ENCODE measurements at places on chromosomes 16 and 17.

GRCh38 chr17:189444-189843 lies 8.0 kb upstream of the DOC2B start:
- DNase-seq = no peak

GRCh38 chr17:5931616-5932015 lies 138.6 kb upstream of the WSCD1 start:
- no peak for DNase-seq

GRCh38 chr16:19840524-19841110 lies 44.0 kb downstream of the GPRC5B start:
- DNase-seq = no peak

DNA sequence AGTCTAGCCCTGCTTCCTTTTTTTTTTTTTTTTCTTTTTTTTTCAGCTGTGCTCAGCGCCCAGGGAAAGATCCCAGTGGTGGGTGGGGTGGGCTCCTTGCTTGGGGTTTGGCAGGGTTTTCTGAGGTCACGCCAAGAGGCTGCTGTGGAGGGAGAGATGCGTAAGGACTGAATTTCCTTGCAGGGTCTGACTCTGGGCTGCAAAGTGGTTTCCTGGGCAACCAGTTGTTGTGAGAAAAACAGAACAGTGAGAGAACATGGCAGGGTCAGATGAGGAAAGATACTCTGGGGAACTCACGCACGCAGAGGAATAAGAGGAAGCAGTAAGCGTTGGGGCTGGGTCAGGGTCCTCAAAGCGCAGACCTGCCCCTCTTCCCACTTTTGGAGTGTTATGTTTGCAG lies 119.5 kb downstream of the IRF8 start:
- peak; percentile 89 for DNase-seq

DNA sequence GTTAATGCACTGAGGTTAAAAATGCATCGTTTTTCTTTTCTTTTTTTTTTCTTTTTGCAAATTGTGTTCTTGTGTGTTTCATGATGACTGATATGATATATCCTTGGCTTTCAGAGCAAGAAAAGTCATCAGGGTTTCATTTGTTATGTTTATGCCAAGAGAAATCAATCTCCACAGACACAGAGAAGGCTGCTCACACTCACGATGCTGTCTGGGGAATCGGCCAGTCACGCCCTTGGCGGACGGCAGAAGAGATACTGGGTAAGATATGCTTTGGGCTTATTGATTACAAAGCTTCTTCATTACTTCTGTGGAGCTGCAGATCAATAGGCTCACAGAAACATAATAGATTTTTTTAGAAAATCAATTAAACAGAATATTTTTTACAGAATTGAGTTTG lies 42.2 kb upstream of the TNRC6C start:
- no peak for DNase-seq

DNA sequence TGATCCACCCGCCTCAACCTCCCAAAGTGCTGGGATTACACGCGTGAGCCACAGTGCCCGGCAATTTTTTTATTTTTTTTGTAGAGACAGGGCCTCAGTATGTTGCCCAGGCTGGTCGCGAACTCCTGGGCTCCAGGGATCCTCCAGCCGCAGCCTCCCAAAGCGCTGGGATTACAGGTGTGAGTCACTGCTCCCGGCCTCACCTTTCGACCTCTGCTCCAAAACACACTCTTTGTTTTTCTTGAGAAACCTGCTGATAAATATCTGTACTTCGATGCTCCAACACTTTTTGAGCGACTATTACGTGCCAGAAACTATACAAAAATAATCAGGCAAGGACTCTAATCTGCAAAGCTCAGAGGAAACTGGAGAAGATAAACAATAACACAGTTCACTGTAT lies 1.0 kb downstream of the MED1 start:
- no peak for DNase-seq

GRCh38 chr16:66258916-66259845 lies 107.3 kb upstream of the CDH5 start:
- DNase-seq = no peak

- no peak for DNase-seq
These were observed 31.1 kb upstream of the COX10 start for GRCh38 chr17:14038206-14038605.

DNA sequence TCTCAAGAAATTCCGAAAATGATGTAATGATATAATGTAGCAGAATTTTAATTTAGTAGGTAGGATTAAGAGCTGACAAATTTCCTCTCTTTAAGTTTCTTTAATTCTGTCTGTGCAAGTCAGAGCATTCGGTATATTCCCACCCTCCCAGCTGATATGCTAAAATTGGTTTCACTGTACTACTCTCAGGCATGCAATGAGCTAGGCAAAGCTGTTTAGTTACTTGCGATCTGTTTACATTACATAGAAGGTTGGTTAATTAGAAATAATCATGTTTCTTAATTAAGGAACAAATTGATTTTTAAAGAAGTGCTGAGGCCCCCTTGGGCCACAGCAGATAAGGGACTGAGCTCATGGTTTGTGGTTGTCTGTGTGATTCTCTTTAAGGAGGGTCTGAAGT lies 432.8 kb upstream of the HSBP1 start:
- DNase-seq = no peak

- DNase-seq = no peak
These were observed 21.2 kb downstream of the PCTP start for GRCh38 chr17:55772086-55772485.

DNA sequence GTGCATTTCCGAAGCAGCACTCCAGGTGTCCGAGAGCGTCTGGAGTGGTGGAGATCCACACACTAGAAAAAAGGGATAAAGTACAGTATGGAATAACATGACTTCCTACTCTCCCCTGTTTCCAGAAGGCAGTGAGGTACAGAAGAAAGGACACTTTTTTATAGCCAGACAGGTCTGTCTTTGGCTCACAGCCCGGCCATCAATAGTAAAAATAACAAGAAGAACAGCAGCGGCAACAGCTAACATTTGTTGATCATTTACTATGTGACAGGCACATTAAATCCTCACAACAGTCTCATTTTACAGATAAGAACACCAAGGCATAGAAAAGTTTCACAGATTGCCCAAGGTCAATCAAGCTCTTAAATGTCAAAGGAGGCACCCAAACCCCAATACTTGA lies 16.2 kb downstream of the DYNLRB2 start:
- no peak for DNase-seq

DNA sequence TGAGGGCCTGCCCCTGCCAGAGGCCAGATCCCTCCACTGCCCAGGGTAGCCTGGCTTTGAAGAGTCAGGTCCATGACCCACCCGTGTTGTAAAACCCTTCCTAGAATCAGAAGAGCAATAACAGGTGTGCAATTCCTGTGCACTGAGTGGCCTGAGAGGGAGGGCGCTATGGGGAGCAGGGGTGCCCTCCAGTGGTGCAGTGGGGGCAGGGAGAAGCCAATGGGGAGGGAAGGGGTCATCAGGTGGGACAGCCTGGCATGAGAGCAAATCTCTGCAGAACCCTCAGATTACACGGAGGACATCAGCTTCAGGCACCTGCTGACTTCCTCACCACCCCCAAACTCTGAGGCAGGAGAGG lies 72.9 kb upstream of the ZNF469 start:
- DNase-seq = no peak

- DNase-seq = no peak
These were observed 147.4 kb upstream of the SDK2 start for GRCh38 chr17:73791631-73792030.

DNA sequence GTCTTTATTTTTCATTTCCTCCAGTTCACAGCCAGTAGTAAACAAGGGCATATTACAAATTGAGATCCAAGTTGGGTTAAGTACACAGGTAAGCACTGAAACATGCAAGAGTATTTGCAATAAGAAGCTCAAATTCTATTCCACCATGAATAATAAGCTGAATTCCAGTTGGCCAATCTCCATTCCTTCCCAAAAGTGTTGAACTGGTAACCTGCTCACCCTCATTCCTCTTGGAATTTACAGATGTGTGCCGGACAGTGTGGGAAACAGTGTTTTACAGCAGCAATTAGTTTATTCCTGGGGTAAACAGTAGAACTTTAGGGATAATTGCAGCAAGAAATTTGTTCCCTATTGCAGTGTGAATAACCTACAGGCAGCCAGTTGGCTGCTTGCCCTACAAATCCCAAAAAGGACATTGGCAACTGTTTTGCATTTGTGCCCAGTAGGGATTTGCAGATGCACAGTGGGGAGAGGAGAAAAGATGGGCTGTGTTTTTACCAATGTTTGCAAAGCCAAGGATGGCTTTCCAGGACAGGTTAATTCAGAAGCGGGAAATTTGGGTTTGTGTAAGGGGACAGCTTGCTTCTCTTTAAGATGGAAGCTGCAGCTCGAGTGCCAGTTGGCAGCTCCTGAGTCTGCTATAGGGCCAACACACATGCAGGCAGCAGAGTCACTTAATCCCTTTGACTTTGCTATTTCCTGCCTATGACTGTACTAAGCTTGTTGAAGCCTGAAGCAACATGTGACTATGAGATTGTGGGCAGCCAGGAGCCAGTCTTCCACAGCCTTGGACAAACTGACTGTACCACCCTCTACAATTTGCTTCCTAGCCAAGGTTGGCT lies 318.9 kb downstream of the MAP2K6 start:
- DNase-seq = no peak

- no peak for DNase-seq
These were observed 90.3 kb downstream of the KATNIP start for GRCh38 chr16:27640277-27640600.

DNA sequence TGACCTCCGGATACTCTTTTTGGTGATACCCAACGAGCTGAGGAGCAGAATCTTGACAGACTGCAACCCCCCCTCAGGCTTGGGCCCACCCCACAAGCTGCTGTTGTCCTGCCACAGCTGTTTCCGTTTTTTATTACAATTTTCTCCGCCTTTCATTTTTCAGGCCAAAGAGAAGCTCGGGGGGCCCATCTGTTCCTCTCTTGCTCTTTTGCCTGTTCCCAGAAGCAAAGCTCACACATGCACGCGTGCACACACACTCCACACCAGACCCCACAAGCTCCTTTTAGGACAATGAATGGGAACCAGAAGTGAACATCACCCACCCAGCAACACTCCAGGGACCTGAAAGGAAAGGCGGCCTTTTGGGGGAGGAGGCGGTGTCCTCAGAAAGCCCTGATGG lies 16.3 kb downstream of the SOX9 start:
- no peak for DNase-seq

GRCh38 chr17:78735832-78736525 lies 46.1 kb downstream of the CYTH1 start:
- no peak for DNase-seq

GRCh38 chr17:27489045-27489715 lies 32.9 kb downstream of the KSR1 start:
- DNase-seq = no peak

DNA sequence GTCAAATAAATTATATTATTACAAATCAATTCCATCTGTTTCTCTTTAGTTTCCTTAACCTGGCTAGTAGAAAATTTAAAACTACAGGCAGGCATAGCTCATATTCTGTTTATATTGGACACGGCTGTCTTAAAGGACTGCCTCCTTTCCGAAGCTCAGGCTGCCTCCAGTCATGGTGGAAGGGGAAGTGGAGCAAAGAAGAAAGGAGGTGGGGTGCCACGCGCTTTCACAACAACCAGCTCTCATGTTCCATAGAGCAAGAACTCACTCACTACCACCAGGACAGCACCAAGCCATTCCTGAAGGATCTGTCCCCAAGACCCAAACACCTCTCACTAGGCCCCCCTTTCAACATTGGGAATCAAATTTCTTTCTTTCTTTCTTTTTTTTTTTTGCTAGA lies 149.3 kb upstream of the KCNJ18 start:
- no peak for DNase-seq

DNA sequence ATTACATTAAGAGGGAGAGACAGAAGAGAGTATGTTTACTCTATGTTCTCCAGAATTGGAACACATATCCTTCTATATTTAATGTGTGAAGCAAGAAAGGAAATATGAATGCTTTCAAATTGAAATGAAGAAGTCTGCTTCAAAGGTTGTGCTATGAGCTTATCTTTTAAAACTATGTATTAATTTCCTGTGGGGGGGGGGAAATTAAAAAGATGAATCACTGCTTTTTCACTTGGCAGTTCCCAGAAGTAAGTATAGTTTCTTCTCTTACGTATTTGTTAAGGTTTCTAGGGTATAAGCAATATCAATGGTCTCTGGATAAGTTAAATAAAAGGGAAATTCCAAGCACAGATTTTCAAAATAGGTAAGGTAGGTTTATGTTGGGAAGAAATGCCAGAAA lies 7.0 kb downstream of the TERF2 start:
- DNase-seq = no peak

- DNase-seq = no peak
These were observed 14.1 kb downstream of the CDH1 start for GRCh38 chr16:68751160-68751559.

DNA sequence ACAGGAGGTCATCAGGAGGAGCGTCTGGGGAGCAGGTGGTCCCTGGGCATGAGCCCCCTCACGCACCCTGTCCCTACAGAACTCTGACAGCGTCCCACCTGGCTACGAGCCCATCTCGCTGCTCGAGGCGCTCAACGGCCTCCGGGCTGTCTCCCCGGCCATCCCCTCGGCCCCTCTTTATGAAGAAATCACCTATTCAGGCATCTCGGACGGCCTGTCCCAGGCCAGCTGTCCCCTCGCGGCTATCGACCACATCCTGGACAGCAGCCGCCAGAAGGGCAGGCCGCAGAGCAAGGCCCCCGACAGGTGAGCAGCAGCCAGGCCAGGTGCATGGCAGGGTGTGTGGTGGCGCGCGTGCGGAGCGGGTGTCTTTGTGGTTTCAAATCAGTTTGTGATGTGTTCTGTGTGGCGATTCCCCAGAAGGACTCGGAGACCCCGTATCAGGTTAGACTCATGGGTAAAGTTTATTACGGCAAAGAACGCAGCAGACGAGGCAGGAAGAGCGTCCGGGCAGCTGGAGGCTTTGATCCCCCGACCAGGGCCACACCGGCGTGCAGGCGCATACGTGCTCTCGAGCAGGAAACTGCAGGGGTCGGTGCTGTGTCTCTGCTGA lies 11.8 kb upstream of the NUDT16L1 start:
- no peak for DNase-seq

- DNase-seq = no peak
These were observed 154.4 kb downstream of the TANC2 start for GRCh38 chr17:63120406-63120805.

GRCh38 chr17:68535922-68536321 lies 23.7 kb downstream of the PRKAR1A start:
- DNase-seq = no peak

Data from bone marrow (tissue), 2 donors.